ENCODE measurements at places on chromosomes 5 and 9.

- DNase-seq: peak; percentile 30
These were observed 27.8 kb upstream of the GRPEL2 start for GRCh38 chr5:149317281-149318048.

GRCh38 chr5:79712741-79713140 is 23.1 kb downstream of the CMYA5 start:
- DNase-seq: no peak

DNA sequence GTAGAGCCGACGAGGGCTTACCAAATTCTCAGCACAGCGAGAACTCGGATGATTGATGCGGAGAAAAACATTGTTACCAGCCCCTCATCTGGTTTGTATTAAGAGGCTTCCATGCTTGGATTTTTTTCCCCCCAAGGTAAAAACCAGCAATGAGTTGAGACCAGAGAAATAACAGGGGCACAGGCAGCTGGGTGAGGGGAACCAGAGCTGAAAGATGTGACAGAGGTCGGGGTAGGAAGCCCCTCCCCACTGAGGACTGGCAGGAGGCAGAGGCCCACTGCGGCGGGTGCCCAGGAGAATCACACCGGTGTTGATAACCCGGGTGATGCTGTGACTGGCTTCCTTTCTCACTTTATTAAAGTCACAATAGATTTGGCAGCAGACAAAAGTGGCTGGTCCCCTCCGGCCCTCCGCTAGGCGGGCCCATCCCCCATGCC is 116.5 kb upstream of the PHYKPL start:
- DNase-seq: no peak

- no peak for DNase-seq
These were observed 562.3 kb downstream of the DNAH5 start for GRCh38 chr5:13382232-13382631.

DNA sequence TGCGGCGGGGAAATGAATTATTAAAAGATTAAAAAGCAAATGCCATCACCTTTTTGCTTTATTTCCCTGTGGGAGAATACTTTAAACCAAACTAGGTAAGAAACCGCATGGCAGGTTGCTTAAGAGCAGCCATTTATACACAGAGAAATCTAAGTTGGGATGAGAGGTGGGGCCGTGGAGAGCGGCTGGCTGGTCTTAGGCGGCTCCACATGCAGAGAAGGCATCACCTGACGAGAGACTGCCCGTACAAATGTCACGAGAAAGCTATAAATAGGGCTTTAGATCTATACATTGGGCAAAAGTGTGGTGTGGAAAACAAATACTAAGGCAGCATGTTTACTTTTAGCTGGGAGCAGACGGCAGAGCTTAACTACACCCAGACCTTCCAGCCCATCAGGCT is 39.4 kb downstream of the MED27 start:
- no peak for DNase-seq

- DNase-seq: no peak
These were observed 117.0 kb downstream of the PIK3R1 start for GRCh38 chr5:68332556-68332955.

DNA sequence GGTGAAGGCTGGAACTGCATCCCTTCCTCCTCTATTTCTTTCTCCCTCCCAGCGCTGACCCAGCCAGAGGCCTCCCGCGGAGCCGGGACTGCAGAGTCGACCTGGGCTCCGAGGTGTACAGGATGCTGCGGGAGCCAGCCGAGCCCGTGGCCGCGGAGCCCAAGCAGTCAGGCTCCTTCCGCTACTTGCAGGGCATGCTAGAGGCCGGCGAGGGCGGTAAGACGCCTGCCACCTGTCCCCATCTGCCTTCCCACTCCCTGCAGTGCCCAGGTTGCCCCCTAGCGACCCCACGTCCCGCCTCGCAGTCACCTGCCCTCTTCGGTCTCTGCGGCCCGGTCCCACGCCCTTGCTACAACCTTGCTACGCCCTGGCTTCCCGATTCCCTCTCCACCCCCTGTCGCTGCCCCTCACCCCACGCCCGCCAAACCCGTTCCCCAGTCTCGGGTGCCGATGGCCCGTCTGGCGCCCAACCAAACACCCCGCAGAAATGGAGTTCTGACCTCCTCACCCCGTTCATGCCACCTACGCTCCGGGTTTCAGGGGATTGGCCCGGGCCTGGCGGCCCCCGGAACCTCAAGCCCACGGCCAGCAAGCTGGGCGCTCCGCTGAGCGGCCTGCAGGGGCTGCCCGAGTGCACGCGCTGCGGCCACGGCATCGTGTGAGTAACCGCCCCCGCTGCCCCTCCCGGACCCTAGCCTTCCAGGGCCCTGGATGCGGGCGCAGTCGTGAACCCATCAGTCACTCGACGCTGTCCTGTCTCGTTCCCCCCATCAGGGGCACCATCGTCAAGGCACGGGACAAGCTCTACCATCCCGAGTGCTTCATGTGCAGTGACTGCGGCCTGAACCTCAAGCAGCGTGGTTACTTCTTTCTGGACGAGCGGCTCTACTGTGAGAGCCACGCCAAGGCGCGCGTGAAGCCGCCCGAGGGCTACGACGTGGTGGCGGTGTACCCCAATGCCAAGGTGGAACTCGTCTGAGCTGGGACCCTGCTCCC is 14.1 kb downstream of the PDLIM4 start:
- DNase-seq: no peak

GRCh38 chr5:149325166-149325735 is 20.0 kb upstream of the GRPEL2 start:
- no peak for DNase-seq

- DNase-seq: no peak
These were observed 2.8 kb downstream of the NPR3 start for GRCh38 chr5:32713770-32714381.

GRCh38 chr9:133752739-133753446 is 14.7 kb upstream of the SARDH start:
- no peak for DNase-seq

- no peak for DNase-seq
These were observed 424 bp downstream of the HNRNPA0 start for GRCh38 chr5:137753691-137754187.

- DNase-seq: no peak
These were observed 87.5 kb upstream of the TLE1 start for GRCh38 chr9:81776834-81777233.

DNA sequence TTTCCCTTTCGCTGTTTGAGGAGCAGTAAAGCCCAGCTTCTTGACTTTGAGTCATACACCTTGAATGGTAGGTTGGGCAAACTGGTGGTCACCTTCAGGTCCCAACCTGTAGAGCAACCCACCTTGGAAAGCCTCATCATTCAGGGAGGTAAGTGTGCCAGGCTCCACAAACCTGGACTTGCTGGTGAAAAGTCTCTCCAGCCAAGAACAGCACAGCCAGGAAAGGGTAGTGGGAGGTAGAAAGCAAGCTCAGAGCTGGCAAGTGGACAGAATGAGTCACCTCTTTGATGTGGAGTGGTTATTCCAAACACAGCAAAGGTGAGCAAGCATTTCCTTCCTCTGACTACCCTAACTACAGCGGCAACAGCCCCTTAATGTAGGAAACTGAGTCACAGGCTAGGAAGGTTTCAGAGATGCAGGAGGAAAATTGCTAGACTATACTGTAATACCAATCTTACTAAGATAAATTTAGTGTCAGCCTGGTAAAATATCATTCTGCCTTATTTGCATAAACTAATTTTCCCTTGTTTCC is 117.5 kb upstream of the MTAP start:
- DNase-seq: peak; percentile 99

- DNase-seq: no peak
These were observed 59.5 kb downstream of the CAMSAP1 start for GRCh38 chr9:135847833-135848232.

DNA sequence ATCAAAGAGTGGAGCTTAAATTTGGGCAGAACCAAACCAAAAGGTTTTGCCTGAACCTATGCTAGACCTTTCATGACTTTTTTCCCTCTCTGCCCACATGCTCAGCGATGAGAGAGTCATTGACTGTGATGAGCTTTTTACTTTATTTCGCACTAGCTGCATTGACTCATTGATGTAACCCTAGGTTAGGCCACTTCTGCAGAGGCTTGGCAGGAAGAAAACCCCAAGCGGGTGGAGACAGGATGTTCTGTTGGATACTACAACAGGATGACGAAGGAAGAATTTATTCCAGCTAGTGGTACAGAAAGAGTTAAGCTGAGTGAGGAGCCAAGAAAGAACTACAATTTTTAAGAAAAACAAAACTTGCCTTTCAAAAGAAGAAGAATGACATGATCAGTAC is 18.4 kb downstream of the AGXT2 start:
- no peak for DNase-seq

GRCh38 chr9:71937898-71938297 is 26.5 kb downstream of the C9orf85 start:
- no peak for DNase-seq

DNA sequence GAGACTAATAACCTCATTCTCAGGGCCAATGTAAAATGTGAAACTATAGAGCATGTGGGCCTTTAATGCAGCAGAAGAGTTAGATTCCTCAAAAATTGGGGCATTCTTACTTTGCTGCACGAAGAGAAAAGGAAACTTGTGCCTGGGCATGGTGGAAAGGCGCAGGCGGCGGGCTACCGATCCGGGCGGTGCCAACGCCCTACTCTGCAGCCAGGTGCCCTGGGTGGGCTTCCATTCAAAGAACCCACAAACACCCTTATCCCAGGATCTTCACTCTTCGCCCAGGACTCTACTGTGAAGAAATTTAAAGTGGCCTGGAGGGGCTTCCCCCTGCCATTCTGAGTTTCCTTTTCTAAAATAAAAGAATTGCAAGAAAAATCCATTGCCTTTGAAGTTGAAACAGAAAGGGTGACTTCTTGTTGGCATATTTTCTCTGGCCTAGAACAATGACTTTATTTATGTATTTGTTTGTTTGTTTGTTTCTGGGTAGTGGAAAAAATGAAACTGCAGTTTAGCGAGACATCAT is 124.9 kb downstream of the TMEM161B start:
- no peak for DNase-seq

- no peak for DNase-seq
These were observed 175.8 kb upstream of the ATP10B start for GRCh38 chr5:161027763-161028162.

GRCh38 chr9:105195259-105195658 is 49.2 kb upstream of the SLC44A1 start:
- no peak for DNase-seq

GRCh38 chr9:137731947-137732813 is 113.4 kb downstream of the EHMT1 start:
- DNase-seq: no peak

DNA sequence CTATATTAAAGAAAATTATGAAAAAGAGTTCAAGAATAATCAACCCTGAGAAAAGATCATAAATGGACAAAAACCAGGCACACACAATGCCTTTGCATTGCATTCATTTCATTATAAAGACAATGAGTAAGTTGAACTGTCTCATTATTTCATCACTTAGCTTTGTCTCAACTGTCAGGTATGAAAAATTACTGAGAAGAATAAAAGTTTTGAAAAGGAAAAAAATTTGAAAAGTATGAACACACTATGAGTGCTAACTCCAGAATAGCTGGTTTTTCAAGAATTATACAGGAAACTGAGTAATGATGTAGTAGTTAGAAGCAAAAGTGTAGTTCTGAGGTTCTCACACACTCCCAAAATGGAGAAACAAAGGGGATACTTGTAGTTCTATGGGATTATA is 16.3 kb upstream of the ANXA1 start:
- no peak for DNase-seq

DNA sequence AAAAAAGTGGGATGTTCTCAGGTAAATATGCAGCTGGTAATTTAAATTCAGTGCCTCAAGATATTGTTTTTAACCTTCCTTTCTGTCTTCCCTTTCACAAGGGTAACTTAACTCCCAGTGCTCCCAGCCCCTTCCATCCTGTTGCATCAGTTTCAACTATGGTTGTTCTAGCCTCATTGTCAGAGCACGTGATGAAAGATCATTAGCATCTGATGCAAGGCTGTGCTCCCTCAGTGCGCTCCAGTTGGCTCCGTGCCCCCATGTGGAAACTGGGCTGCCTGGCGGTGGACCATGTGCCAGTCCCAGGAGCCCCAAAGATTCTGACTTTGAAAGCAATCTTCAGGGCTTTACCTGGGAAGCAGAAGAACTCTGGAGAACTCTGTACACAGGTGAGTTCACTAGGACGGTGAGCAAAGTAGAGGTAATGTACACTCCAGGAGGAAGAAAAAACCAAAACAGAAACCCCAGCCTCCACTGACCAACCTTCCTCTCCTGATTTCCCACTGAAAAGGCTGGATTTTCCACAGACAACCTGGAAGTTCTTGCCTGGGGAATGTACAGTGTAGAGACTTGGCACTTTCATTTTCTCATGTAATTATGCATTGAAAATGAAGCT is 96.9 kb downstream of the SLC1A3 start:
- no peak for DNase-seq

GRCh38 chr5:176652136-176652535 is 4.9 kb downstream of the TSPAN17 start:
- DNase-seq: no peak

DNA sequence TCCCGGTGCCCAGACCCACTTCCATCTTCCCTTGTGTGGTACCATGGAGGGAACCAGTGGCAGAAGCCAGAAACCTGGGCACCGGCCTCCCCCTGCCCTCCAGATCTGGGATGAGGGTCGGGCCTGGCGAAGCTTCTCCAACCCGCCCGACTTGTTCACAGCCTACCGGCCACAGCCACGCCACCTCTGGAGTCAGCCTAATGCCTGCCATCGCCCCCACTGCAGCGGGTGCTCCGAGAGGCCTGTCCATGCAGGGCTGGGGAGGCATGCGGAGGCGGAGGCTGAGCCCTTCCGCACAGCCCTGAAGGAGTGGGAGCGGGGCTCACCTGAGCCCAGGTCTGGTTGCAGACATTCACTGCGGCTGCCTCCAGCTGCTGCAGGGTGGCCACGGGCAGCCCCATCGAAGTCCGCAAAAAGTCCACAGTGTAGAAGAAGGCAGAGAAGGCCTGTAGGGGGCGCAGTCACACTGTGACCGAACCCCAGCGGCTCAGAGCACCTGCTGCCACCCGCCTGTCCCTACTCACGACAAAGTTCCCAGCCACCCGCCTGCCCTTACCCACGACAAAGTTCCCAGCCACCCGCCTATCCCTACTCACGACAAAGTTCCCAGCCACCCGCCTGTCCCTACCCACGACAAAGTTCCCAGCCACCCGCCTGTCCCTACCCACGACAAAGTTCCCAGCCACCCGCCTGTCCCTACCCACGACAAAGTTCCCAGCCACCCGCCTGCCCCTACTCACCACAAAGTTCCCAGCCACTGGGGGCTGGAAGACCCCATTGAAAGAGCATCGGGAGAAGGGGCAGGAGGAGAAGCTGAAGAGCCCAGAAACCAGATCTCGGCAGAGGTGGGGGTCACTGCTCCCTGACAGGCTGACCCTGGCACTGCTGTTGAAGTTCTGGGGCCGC is 3.8 kb upstream of the NPDC1 start:
- no peak for DNase-seq

GRCh38 chr5:78651468-78651867 is 2.9 kb upstream of the LHFPL2 start:
- no peak for DNase-seq

- DNase-seq: no peak
These were observed 2.5 kb downstream of the CENPP start for GRCh38 chr9:92328225-92328624.
